ENCODE measurements at places on chromosomes 11 and 22.

- DNase-seq = no peak
Observed at GRCh38 chr11:68436985-68437926, 23.3 kb upstream of the PPP6R3 start.

DNA sequence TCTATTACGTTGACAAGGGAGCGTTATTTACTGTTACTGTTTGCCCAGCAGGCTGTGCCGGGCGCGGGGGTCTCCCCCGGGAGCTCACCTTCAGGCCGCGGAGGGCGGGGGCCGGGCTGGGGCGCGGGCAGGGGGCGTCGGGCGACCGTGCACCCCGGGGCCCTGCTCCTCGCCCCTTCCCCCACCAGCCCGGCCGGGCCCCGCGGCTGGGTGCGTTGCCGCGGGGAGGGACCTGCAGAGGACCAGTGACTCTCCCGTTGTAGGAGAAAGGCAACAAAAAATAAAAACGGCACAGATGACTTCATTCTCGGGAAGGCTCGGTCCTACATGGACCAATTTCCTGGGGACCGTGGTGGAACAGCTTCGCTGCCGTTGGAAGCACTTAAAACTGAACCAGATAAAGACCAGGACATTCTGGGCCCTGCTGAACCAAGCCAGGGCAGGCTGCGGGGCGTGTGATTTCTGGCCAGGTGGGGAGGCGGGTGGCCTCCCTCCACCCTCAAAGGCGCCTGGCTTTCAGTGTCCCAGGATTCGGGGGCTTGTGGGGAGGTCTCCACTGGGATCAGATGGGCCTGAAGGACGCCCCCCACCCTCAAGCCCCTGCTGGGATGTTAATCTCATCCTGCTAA lies 57.4 kb downstream of the IGLL1 start:
- no peak for DNase-seq

GRCh38 chr11:70642266-70642665 lies 243.9 kb downstream of the CTTN start:
- no peak for DNase-seq

DNA sequence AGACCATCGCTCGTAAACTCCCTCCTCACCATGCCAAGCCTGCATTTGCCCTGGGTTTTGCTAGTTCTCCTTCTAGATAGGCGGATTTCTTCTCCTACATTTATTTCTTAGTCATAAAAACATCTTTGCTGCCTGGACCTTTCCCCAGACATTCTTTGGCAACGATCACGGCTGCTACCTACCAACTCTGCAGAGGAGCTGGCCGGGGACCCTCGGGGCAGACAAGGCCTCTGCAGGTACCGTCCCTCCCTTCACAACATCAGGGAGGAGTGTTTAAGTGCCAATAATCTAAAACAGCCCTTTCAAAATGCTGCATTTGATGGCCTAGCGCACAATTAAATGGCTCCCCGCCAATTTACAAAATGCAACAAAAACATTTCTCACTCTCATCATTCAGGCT lies 34.4 kb downstream of the BRD1 start:
- DNase-seq = no peak

GRCh38 chr11:116229236-116229970 lies 543.4 kb downstream of the BUD13 start:
- DNase-seq = no peak

DNA sequence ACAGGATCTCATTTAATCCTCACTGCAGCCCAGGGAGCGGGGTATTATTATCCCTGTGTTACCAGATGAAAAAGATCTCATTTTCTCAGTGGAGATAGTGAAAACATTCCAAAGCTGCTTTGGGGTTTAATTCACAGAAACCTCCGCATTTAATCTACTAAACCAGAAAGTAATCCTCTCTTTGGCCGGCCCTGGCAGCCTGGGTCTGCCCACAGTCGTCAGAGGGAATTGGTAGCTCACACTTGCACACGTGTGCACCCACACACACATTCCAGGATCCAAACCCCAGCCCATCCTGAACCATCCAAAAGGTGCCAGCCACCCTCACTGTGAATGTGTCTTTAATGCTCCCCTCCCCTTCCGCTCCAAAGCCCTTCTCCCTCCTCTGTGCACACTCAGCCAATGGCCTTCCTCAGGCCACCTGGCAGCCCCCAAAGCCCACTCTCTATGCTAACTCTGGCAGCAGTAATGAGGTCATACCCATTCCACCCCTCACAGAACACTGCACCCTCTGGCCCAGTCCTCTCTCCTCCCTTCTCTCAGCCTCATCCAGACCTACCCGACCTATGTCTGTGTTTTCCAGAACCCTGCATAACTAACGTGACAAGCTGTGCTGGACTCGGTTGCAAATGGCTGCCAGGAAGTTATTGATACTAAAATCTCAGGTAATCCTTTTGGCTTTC lies 466.2 kb downstream of the SOX6 start:
- no peak for DNase-seq

- peak; percentile 36 for DNase-seq
Observed at GRCh38 chr11:68632802-68633201, 51.5 kb upstream of the GAL start.

Data from neural crest cell (in vitro differentiated cells).